ENCODE measurements at places on chromosomes 6 and 20. TPM values are rescaled to one million over a fixed set of nuclear protein-coding genes. Genes with fewer than 3 reads are reported as not detected.

GRCh38 chr20:431012-431904 lies 23.2 kb downstream of the RBCK1 start:
- DNase-seq: no peak

GRCh38 chr6:33975661-33976436 lies 170.0 kb downstream of the GRM4 start:
- no peak for DNase-seq

The PBOV1 gene
- not detected for total RNA-seq

The CAP2 gene
- not detected for total RNA-seq

DNA sequence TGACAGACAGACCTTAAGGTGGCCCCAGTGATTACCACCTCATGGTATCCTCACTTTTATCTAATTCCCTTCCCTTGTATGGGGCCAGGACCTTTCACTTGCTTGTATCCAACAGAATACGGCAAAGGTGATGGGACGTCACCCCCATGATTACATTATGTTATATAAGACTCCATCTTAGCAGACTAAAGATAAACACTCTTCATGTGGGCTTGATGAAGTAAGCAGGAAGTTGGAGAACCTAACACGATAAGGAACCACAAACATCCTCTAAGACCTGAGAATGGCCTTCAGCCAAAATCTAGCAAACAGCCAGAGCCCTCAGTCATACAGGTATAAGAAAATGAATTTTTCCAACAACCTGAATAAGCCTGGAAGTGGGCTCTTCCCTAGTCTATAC lies 8.0 kb downstream of the SLC17A3 start:
- DNase-seq: no peak

The SOX18 gene
- total RNA-seq: not detected

DNA sequence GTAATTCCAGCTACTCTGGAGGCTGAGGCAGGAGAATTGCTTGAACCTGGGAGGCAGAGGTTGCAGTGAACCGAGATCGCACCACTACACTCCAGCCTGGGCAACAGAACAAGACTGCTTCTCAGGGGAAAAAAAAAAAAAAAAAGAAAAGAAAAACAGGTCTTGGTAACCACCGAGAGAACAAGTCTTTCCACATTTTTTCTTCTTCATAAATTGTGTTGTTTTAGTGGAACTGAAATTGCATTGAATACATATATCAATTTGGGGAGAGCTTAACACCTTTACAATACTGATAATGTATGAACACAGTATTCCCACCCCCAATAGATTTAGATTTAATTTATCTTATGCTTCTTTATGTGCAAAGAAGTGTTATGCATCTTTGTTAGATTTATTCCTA lies 70.0 kb upstream of the PLEKHG1 start:
- DNase-seq: no peak

DNA sequence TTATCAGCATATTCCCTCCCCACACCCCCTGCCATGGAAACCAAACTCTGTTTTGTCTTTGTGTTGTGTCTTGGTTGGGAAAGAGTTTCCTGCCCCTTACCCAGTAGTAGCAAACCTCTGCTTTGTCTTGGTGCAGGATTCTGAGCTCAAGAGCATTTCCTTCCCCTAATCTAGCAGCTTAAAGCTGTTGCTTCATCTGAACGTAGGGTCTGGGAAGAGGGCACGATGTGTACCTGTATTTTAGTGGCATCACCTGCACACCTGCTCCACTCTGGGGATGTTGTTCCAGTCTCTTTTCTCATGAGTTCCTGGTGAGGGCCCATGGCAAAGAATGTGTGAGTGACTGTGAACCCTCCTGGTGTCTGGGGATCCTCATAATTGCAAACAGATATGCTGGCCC lies 164.7 kb downstream of the SCP2D1 start:
- DNase-seq: no peak

The EDN3 gene
- total RNA-seq: 0.92 TPM

The HLA-DPB1 gene
- total RNA-seq: 67.7 TPM

The PNLDC1 gene
- total RNA-seq: 1.2 TPM

DNA sequence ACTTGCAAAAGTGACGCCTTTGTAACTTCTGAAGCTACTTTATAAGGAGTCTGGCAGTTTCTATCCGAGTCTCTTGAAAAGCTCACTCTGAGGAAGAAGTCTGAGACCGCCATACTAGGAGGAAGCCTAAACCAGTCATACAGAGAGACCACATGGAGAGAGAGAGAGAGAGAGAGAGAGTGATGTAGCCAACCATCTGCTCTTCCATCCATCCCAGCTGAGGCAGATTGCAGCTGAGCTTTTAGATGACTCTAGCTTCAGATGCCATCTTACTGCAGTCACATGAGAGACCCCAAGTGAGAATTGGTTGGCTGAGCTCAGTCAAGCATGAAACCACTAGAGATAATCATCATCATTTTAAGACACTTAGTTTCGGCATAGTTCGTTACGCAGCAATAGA lies 15.0 kb upstream of the DTNBP1 start:
- no peak for DNase-seq

The SLC22A7 gene
- not detected for total RNA-seq

GRCh38 chr6:111591901-111592461 lies 13.7 kb downstream of the TRAF3IP2 start:
- DNase-seq: no peak

DNA sequence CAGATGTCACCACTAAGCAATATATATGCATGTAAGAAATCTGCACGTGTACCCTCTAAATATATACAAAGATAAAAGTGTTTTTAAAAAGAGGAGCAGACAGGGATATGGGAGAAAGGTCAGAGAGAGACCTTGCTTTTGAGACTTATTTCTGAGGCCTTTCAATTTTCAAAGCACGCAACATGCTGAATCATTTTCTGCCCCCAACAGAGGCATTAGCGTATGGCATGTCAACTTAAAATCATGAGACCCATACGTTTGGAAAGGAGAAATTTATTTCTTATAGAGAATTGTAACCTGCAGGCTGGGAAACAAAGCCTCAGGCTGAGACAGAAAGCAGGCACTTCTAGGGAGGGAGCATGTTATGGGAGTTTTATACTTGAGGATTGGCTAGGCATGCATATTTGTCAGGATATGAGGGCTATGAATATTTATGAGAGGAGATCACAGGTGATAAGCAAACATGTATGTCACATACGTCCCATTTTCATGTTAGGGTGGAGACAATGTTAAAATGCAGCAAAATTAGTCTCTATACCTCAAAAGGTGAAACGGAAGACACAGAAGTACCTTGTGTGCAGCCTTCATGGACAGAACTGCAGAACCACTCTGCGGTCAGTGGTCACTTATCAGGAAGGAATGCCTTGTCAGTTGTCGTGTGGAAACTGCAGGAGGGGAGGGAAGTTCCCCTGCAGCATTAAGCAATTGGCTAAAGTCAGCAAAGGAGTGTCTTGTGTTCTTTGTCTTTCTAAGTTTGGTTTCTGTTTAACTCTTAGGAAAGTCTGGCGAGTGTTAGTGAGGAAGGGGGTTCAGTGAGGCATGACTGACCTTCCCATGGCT lies 6.3 kb upstream of the GABRR2 start:
- no peak for DNase-seq

- DNase-seq: no peak
Observed at GRCh38 chr6:166778046-166778445, 151.0 kb upstream of the RPS6KA2 start.

- no peak for DNase-seq
Observed at GRCh38 chr6:71730284-71730683, 156.1 kb upstream of the RIMS1 start.

DNA sequence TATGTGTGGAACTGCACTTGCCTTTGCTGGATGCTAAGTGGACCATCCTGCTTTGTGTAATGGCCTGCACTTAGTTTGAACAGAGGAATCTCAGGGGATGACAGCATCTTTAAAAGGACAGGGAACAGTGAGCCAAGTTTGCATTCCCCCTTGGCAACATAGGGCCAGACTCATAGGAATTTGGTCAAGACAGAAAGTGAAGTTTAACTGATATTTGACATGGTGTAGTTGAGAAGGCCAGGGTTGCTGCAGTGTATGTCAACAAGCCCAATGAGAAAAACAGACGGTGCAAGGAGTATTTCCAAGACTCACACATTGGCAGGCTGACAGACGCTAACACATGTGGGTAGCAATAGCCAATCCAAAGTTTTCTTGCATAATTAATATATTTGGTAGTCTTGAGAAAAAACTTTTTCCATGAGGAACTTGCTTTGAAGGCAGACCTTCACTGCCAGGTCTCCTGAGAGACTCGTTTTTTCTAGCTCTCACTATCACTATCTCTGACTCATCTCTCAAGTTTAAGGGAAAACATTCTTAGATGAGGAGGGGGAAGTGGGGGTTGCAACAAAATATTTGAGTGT lies 213.8 kb downstream of the IBTK start:
- DNase-seq: no peak

DNA sequence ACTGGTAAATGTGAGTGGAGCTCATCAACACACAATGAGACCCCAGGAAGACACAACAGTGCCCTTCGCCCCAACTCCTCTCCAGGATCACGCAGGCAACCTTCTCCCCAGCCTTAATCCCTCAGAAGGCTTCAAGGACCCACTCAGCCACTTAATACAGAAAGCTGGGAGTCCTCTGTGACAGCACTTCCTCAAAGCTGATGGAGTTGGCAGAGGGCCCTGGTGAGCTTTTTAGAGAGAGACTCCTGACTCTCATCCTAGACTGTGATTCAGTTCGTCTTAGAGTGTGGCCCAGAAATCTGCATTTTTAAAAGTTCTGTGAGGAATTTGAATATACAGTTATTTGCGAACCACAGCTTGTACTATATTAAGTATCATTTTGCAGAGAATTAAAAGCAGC lies 187.7 kb downstream of the UST start:
- DNase-seq: no peak

DNA sequence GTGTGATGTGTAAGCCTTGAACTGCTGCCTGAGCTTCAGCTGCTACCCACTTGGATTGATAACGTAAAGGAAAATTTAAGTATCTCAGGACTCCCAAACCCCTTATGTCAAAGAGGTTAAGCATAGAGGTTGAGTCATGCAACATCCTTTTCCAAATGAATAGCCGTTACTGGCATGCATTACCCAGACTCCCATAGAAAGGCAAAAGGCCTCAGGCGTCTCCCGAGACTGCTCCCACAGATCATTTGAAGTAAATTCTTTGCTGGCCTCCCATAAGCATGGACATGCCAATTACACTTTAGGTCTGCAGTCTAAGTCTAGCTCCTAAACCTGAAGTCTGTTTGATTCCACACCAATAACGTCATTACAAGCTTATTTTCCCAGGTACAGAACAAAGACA lies 14.7 kb downstream of the IPCEF1 start:
- DNase-seq: no peak

DNA sequence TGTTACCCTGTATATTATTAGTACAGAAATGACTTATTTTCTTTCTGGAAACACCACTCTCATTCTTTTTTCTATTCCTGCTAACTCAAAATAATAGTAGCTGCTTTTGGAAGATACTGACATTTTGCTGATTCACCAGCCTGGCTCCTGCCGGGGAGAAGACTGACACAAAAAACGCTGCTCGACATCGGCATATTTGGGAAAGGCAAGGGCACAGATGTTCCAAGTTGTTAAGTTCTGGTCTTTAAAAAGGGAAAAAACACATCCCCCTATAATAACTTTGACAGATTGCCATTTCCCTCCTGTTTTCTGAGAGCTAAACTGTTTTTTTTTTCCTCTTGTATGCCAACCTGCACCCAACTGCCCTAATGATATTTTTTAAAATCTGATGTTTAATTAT lies 55.4 kb downstream of the CTNNBL1 start:
- no peak for DNase-seq

GRCh38 chr20:35443003-35443402 lies 5.0 kb upstream of the GDF5 start:
- DNase-seq: no peak

GRCh38 chr6:21461844-21462518 lies 131.6 kb upstream of the SOX4 start:
- DNase-seq: no peak

Data from T-helper 17 cell (primary cell).